ENCODE measurements at places on chromosomes 1 and 21.

DNA sequence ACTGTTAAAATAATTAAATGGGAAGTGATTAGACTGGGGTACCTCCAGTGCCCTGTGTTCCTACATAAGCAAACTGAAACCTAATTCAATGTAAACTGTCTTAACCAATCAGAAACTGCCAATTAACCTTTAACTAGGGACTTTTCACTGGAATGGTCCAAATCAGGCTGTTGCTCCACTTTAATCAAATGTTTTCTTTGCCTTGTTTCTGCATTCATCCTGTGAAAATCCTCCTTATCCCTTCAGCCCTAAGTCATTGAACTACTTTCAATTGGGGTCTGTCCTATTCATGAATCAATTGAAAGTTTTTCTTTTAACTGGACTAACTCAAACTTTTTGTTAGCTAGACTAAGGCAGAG is 5.1 kb upstream of the FUBP1 start:
- DNase-seq = no peak

- DNase-seq = no peak
Measured at GRCh38 chr1:175717610-175718540, 25.5 kb downstream of the TNR start.

- DNase-seq = no peak
Measured at GRCh38 chr1:34267326-34267725, 90.6 kb downstream of the C1orf94 start.

- DNase-seq = peak; percentile 12
Measured at GRCh38 chr1:231177936-231178335, 16.1 kb downstream of the TRIM67 start.

DNA sequence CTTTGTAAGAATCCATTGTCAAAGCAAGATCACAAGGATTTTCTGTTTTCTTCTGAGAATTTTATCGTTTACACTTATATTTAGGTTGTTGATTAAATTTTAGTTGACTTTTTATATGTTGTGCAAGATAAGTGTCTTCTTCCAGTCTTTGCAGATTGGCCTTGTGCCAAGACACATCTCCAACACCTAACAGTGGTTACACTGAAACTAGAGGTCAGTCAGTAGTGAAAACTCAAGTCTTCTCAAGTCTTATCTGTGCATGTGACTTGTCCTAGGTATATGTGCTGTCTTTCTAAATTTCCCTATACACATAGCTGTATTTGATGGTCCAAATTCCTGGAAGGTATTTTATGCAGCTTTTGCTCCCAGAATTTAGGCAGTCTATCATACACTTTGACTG is 1183.2 kb upstream of the B3GALT2 start:
- DNase-seq = no peak

DNA sequence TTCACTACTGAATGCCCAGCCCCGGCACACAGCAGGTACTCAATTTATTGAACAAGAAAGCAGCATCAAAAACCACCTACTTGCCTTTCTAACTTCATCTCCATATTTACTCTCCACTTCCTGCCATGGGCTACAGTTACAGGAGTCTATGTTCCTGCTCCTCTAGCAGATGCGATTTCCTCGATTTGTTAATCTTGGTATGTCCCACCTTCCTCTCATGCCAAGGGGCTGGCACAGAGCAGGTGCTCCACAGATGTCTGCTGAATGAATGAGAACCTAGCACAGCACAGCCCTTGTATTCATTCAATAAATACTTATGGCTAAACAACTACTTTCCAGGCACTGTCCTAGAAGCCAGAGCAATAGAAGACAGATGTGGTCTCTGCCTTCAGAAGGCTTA is 12.2 kb downstream of the PAFAH2 start:
- no peak for DNase-seq

GRCh38 chr1:53410701-53411100 is 48.5 kb upstream of the DMRTB1 start:
- DNase-seq = no peak

DNA sequence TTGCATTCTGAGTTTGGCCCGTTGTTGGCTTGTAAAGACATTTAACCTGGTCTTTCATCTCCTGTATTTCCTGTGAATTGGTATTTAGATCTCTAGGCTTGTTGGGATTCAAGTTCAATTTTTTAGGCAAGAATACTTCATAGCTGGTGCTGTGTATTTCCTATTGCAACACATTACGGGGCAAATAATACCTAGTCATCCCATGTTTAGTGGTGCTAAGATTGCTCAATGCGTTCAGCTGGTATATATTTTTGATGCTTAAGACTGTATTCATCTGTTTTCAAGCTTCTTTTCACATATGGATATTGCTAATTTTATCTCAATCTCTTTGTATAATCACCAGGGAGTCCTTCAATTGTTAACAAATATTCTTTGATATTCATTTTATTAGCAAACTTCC is 87.5 kb upstream of the ZBTB18 start:
- no peak for DNase-seq

GRCh38 chr1:236103059-236103458 is 38.2 kb upstream of the NID1 start:
- no peak for DNase-seq

All from cardiac fibroblast (primary cell).